Foreskin melanocyte (primary cell): ENCODE measurements at places on chromosomes 11 and 22.

DNA sequence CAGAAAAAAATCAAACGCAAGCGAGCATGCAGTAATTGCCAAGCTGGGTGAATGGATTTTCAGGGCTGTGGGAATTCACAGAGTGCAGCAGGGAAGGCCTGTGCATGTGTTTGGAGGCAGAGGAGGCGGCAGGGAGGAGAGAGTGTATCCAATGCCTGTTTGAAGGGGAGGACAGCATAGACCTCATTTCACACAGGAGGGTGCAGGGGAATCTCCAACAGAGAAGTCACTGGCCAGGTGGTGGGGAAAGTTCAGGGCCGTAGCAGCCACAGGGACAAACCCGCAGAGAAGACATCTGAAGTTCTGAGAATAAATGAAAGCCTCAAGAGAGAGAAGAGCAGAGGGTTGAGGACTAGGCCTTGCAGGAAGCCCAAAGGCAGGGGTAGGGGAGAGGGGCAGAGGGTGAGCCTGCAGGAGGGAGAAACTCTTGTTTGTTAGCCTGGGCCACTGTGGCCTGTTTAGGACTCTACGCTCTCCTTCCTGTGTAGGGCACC, 19.2 kb upstream of the KDM2A start:
- DNase-seq = no peak

DNA sequence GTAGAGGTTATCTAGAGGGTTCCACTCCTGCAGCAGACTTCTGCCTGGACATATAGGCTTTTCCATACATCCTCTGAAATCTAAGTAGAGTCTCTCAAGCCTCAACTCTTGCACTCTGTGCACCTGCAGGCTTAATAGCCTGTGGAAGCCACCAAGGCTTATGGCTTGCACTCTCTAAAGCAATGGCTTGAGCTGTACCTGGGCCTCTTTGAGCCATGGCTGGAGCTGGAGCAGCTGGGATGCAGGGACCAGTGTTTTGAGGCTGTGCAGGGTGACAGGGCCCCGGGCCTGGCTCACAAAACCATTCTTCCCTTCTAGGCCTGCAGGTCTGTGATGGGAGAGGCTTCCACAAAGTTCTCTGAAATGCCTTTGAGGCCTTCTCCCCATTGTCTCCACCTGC, 2.9 kb upstream of the NXPE4 start:
- no peak for DNase-seq

DNA sequence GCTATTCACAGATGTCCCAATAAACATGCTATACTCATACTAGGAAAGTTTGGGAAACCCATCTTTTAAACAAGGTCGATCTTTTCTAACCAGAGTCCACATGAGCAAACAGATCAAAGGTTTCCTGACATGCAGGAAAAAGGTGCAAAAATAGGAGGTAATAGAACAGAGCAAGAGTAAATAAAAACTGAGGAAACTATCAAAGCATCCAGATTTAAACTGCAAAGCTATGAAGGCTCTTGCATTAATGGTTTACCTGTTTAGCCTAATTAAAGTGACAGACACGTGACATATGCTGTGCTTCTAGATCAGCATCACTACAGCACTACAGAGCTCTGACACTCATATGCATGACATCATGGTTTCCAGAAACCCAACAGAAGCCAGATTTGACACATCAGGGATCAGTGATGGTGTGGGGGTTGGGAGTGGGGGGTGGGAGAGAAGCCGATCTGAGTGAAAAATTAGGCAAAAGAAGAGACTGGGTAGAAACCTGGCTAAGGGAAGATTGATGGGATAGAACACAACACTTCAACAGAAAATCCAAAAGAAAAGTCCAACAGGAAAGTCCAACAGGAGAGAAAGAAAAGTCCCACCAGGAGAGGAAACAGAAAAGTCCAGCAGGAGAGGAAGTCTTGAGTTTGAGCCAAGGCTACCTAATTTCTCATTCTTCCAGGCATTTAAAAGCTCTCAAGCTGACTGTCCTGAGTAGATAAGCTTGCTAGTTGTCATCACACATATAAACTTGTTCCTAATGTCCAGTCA, 262.3 kb downstream of the SOX6 start:
- no peak for DNase-seq

- no peak for DNase-seq
Measured at GRCh38 chr22:36986242-36986821, 32.9 kb downstream of the TST start.

- no peak for DNase-seq
Measured at GRCh38 chr11:118614511-118614910, 7.1 kb downstream of the PHLDB1 start.

- no peak for DNase-seq
Measured at GRCh38 chr22:23274146-23274526, 93.8 kb downstream of the BCR start.

- DNase-seq = no peak
Measured at GRCh38 chr11:61956191-61957020, 6.3 kb downstream of the BEST1 start.

DNA sequence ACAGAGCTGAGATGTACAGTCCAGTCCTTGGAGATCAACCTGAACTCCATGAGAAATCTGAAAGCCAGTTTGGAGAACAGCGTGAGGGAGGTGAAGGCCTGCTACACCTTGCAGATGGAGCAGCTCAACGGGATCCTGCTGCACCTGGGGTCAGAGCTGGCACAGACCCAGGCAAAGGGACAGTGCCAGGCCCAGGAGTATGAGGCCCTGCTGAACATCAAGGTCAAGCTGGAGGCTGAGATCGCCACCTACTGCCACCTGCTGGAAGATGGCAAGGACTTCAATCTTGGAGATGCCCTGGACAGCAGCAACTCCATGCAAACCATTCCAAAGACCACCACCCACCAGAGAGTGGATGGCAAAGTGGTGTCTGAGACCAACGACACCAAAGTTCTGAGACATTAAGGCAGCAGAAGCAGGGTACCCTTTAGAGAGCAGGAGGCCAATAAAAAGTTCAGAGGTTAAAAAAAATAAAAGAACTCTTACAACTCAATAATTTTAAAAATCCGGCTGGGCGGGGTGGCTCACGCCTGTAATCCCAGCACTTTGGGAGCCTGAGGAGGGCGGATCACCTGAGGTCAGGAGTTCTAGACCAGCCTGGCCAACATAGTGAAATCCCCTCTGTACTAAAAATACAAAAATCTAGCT, 69.9 kb upstream of the RTL6 start:
- DNase-seq = peak; percentile 13

- no peak for DNase-seq
Measured at GRCh38 chr22:36182056-36182455, 19.6 kb downstream of the APOL4 start.

- no peak for DNase-seq
Measured at GRCh38 chr11:69698362-69698761, 5.5 kb downstream of the FGF19 start.

DNA sequence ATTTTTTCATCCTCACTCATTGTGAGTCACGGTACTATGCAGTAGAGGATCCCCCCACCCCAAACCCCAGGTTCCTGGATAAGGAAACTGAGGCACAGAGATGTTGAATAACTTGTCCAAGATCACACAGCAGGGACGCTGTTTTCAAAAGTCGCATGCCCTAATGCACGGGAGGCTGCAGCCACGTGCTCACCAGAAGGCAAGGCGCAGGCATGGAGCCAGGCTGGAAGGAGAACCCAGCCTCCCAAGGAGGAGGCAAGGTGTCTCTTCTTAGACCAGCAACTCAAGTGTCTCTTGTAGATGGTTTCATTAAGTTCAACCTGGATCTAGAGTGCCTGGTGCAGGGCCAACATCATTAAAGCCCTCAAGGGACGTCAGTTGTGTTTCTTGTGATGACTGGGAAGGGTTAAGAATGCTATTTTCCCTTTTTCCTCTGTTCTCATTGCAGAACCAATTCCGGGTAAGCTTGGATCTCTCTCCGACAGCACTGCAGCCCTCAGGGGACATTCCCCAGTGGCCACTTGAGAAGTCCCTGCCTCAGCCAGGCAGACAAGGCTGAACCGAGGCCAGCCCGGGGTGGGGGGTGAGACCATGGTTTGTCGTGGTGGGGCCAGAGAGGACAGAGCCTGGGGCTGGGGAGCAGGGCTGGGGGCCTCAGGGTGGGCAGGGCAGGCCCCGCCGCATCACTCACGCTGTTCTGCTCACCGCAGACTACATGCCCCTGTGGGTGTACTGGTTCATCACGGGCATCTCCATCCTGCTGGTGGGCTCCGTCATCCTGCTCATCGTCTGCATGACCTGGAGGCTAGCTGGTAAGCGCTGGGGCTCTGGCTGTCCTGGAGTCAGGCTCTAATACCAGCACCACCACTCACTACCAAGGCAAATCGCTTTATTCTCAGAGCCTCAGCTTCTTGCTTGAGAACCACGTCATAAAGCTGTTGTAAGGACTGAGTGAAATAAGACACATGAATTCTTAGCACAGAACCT, 15.7 kb downstream of the TMEM121B start:
- DNase-seq = no peak

GRCh38 chr11:46198245-46199240, 77.3 kb upstream of the PHF21A start:
- no peak for DNase-seq

DNA sequence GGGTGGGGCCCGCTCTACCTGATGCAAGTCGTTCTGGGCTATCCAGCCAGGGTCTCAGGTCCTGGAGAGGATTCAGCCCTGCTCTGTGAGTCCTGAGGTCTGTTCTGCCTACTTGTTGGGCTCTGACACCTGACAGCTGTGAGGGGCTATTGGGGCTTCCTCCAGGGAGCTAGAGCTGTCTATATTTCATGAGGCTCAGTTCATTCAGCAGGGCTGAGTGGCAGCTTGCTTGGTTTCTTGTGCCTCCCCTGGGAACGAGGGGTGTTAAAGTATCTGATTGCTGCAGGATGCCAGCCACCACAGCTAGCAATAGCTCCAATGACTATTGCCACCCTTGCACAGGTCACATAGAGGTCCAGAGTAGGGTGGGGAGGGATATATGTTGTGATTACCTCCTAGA, 26.7 kb downstream of the INSC start:
- DNase-seq = no peak

DNA sequence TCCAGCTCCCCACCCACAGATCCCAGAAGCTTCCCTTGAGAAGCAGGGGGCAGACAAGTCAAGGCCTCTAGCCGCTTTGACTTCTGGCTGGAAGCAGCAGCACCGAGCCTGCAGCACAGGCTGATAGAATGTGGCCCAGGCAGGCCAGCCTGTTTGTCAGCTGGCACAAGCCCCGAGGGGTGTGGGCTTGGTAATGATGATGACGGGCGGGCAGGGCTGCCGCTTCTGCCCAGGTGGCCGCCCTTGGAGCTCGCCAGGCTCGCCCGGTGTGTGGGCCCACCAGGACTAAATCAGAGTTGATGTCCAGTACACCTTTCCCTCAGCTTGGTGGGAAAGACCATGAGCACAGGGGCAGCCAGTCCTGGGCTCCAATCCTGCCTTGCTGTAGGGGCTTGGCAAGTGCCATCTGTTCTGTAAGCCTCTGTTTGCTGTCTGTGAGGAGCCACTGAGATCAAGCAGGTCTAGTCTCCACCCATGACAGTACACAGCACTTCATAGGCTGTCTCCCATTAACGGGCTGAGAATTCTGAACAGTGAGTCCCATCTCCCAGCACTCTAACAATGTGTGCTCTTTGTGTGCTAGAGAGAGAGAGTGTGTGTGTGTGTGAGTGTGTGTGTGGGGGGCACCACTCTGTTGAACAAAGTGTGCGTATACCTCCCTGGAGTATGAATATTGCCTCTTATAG, 26.8 kb downstream of the MICAL2 start:
- no peak for DNase-seq

GRCh38 chr22:33539902-33540751, 380.1 kb downstream of the LARGE1 start:
- peak; percentile 85 for DNase-seq

GRCh38 chr11:113874581-113875233, 665 bp downstream of the USP28 start:
- peak; percentile 15 for DNase-seq

- DNase-seq = no peak
Measured at GRCh38 chr11:103332409-103332808, 223.2 kb downstream of the DYNC2H1 start.

DNA sequence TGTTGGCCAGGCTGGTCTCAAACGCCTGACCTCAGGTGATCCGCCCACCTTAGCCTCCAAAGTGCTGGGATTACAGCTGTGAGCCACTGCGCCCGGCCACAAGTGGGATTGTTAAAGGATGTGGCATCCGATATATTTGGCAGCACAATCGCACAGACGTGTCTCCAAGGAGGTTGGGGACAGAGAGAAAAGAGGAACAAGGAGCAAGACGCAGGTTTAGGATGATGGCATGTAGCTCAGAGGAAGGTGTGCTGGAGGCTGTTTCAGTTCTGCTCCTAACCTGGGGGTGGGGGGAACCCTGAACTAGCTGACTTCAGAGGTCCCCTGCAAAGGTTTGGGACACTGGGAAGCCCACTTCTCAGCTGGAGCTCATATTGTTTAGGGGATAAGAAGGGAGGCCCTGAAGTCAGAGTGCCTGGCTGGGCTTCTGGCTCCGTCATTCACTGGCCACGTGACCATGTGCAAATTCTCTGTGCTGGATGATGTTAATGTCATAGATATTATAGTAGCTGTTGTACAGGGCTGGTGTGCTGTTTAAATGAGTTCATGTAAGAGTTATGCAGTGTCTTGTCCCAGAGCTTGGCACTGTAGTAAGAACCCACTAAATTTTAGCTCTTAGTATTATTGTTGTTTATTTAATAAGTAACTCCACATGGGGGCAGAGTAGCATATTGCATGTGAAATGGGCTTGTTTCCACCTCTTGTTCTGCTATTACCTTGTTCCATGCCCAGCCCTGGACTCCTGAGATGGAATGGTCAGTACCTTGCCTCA, 129.7 kb downstream of the ST3GAL4 start:
- DNase-seq = no peak

GRCh38 chr22:37797874-37798500, 9.7 kb upstream of the GCAT start:
- no peak for DNase-seq

GRCh38 chr11:123509737-123510578, 79.9 kb downstream of the GRAMD1B start:
- no peak for DNase-seq

- no peak for DNase-seq
Measured at GRCh38 chr11:129945373-129945772, 50.0 kb upstream of the NFRKB start.

- no peak for DNase-seq
Measured at GRCh38 chr11:116317212-116317611, 455.6 kb downstream of the BUD13 start.

GRCh38 chr11:96448225-96448624, 58.4 kb downstream of the JRKL start:
- DNase-seq = no peak

DNA sequence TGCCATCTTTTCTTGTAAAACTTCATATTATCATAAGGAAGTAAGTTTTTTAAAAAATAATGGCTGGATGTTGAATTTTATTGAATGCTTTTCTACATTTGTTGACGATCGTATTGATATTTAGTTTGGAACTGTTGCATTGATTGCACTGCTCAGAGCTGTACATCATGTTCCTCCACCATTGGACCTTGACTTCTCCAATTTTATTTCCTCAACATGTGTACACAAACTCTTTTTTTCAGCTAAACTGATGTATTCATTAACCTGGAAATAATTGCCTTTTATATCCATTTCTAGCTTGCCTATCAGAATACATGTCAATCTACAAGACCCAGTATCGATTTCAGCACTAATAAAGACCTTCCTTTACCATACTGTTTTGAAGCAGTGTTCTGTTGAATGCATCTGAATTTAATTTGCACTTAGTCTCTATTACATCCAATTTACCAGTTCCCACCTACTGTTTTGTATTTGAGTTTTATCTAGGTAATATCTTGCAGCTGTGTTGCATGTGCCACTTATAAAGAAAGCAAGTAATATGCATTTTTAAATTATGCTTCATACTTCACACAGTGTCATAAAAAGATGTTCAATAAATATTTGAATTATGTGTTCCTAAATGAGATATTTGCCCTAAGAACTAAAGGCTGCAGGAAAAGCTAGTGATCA, 5.5 kb downstream of the CEP57 start:
- DNase-seq = no peak
